ENCODE measurements at places on chromosomes 13 and 19. TPM values are rescaled to one million over a fixed set of nuclear protein-coding genes. Genes with fewer than 3 reads are reported as not detected.

Gene SLC35E1
- total RNA-seq = 29.1 TPM

Gene LILRB1
- total RNA-seq = not detected

Gene BCAM
- total RNA-seq = 8.2 TPM

Gene ZNF528
- total RNA-seq = 8.6 TPM

Gene PSG4
- 75.6 TPM for total RNA-seq

Gene RETN
- not detected for total RNA-seq

Gene C13orf42
- not detected for total RNA-seq
